Fibroblast of skin of abdomen (primary cell): ENCODE measurements at places on chromosomes 4 and X.

DNA sequence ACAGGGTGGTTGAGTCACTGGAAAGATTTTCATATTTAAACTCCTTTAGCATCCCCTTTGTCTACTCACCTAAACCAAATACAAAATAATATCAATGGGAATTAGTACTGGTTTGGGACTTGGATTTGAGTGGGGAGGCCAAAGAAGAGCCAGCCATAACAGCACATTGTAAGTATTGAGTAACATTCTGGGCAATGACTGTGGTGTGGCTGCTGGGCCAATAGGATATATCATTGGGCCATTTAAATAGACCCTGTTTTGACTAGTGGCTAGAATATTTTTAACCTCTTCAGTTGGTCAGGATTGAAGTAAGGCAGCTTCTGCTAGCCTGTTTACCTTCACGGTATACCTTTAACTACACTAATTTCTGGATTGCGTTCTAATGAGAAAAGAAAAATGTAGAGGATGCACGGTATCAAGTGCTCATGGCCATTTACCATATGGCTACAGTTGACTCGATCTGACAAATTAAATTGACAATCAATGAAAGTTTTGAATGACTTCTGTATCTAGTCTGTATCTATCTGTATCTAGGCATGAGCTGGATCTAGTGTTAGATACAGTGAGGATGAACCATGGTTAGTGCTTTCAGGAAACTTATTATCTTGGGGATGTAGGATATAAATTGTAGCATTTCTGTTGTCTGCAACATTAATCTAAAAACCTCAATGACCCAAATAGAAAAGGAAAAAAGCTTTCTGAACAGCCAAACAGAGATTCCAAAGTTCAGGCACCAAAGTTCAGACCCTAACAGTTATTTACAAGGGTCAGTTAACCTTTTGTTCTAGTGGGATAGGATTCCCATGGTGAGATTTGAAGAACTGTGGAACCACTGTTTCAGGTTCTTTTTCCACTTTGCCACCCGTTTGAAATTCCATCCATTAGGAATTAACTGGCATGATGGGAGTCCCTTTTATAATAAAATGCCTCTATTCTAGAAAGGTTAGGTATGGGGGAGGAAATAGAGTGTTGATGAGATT, 6.8 kb upstream of the ALB start:
- DNase-seq, result no peak

GRCh38 chrX:56268888-56269287, 36.7 kb downstream of the KLF8 start:
- no peak for DNase-seq

DNA sequence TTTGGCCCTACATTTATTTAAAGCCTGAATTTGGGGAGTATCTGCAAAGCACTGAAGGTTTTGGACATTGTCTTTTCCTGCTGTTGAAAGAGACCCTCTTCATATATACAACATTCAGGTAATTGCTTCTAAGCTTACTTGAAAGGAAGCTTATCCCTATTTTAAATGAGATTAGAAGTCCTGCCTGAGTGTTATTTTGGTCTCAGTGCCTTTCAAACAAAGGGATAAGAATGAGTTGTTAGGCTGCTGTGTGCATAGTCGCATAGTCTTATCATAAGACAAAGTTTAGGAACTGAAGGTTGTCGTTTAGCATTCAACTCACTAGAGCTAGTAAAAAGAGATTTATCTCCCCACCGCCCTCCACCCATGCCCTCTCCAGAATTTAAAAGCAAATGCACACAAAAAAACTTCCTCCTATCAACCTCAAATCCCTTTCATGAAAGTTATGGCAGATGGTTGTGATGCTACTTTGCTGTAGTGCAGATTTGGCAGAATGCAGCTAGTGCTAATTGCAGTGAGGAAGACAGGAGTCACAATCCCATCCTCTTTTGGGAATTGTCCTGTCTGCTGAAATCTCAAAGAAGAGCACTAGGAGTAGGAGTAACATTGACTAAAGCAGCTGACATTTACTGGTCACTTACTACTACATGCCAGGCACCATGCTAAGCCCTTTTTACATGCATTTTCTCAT, 5.8 kb downstream of the HERC3 start:
- DNase-seq, result no peak

- DNase-seq, result no peak
Measured at GRCh38 chr4:155546451-155546850, 120.2 kb upstream of the GUCY1A1 start.

- DNase-seq, result no peak
Measured at GRCh38 chr4:175731506-175731905, 80.6 kb downstream of the GPM6A start.

GRCh38 chr4:153452658-153453378, 13.3 kb upstream of the TMEM131L start:
- no peak for DNase-seq

DNA sequence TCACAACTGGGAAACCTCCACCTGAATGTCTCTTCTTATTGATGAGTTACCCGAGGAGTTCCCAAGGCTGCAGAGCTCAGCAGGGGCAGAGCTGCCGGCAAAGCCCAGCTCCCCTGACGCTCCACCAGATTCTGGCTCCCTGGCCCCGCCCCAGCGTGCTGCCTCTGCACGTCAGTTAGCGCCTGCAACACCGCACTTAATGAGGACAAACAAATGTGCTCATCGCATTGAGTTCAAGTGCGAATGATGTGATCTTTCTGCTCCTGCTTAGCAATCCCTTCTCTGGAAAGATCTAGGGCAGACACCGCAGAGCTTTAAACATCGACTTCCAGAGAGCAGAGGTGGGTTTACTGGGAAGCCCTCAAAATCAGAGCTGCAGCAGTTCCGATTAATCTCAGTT, 55.5 kb upstream of the FBXW7 start:
- peak; percentile 47 for DNase-seq
